ENCODE measurements at places on chromosomes 1 and 21.

DNA sequence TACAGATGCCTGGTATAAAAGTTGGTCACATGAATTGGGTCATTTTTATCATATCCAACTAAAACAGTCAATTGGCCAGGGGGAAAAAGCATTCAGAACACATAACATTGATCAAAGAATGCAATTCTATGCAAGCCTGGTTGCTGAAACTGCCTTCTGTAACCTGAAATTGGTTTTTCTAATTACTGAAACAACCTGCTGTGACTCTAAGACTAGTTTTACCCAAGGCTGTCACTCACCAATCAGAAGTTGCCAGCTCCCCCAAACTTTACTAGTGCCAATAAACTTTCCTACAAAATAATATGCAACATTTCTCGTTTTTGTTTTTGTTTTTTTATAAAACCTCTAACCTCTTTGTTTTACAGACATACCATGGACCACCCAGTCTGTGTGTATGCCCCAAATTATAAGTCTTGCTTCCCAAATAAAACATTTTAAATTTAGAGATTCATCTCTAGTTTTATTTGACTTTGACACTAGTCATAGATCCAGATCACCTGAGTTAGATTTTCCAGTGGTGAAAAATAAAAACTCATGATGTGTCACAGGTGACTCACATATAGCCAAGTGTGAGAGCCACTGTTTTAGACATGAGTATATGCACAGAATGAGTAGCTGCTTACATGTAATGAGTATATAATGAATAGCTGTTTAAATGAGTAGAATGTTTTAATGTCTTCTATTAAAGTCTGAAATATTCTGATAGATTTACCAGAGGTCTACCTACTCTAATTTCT lies 64.2 kb upstream of the CR2 start:
- no peak overlapping the region for H3K27ac ChIP-seq
- H3K36me3 ChIP-seq: peaks cover 7% of the 10 kb centered on the region
- no peaks in the 10 kb centered on the region for H3K27me3 ChIP-seq
- no peak overlapping the region for H3K4me3 ChIP-seq
- H3K4me1 ChIP-seq: no peaks in the 10 kb centered on the region

DNA sequence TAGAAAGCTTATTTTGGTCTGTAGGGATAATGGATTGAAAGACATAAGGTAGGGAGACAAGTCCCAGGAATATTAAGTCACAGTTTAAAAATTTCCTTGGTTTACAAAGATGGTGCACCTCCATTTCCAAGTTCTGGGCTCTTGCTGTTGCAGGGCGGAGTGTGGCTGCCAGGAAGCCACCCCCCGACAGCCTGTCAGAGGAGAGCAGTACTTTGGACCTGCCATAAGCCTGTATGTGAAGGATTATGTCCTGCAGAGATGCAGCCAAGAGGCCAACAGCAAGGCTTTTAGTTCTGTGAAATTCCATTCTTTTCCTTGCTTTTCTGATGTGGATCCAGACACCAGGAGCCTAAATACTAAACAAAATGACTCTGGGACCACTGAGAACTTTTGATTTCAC lies 31.9 kb upstream of the GTF2B start:
- H3K4me1 ChIP-seq: no peaks in the 10 kb centered on the region
- no peaks in the 10 kb centered on the region for H3K27me3 ChIP-seq
- H3K27ac ChIP-seq: no peak overlapping the region
- no peak overlapping the region for H3K4me3 ChIP-seq
- ATAC-seq: no peak
- H3K36me3 ChIP-seq: peaks cover 99% of the 10 kb centered on the region

- H3K36me3 ChIP-seq: no peaks in the 10 kb centered on the region
- no peak overlapping the region for H3K4me3 ChIP-seq
- no peak overlapping the region for H3K27ac ChIP-seq
- ATAC-seq: no peak
Measured at GRCh38 chr1:13675151-13675651, 24.8 kb upstream of the PRDM2 start.

DNA sequence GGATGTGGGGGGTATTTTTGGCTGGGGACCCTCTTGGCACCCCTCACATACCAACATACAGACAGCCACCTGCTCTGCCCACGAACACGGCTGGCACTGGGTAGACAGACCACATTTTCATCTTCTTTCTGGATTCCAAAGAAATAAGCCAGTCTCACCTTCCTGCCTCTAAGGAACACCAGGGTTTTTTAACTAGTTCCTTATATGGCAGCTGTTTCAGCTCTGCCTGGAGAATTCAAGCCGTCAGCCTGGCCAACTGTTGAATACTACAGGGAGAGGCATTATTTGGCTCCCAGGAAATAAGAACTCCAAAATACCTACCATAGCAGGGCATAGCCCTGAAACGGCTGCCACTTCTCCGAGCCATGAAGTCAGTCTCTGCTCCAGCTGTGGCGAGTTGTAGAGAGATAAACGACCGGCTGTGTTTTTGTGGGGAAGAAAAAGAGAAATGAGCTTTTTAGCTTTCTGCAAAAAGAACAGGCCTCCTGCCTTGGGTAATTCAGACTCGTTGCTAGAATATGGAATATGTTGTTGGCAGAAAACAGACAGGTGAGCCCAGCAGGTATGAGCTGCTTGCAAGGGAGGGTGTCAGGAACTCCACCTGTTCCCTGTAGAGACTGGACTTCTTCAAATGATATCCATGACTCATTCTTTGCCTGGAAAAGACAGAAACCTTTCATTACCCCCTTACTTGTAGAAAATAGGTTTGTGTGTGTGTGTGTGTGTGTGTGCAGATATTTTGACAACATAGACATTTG lies 51.8 kb downstream of the MT1HL1 start:
- no peaks in the 10 kb centered on the region for H3K27me3 ChIP-seq
- no peaks in the 10 kb centered on the region for H3K36me3 ChIP-seq
- no peak overlapping the region for H3K27ac ChIP-seq
- H3K4me1 ChIP-seq: no peaks in the 10 kb centered on the region
- no peak for ATAC-seq

DNA sequence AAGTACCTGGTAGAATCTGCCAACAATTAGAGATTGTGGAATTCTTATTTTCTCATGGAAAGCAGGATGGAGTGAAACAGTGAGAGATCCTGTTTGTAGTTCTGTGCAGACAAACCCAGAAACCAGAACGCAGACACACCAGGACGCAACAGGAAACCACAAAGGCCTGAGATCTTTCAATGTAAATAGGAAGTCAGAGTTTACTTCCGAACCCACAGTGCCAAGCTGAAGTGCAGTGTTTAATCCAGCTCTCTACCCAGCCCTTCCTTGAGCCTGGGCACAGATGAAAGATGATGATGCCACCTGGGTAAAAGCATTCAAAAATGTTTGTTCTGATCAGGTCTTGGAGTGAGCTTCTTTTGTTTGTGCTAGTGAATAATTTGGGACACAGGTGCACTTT lies 244.2 kb upstream of the HOOK1 start:
- peaks cover 25% of the 10 kb centered on the region for H3K4me1 ChIP-seq
- ATAC-seq: peak; percentile 80
- H3K4me3 ChIP-seq: no peak overlapping the region
- no peaks in the 10 kb centered on the region for H3K27me3 ChIP-seq
- H3K27ac ChIP-seq: peak overlapping the region; percentile 11

DNA sequence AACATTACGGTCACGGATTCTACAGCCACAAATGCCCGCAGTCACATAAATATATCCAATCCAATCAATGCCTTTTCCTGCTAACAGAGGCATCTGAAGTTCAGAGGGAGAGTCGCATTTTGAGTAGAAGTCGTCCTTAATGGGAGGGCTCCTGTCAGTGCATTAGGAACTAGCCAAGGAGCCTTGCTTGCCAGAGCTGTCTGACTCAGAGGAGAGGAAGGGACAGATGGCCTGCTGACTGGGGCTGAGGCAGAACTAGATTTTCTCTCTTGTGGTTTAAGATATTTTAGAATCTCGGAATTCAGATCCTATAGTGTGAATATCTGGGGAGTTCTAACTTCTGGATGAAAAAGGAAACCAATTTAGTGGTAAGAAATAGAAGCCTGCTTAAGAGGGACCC lies 10.6 kb downstream of the XKR8 start:
- no peak overlapping the region for H3K27ac ChIP-seq
- H3K36me3 ChIP-seq: peaks cover 28% of the 10 kb centered on the region
- no peaks in the 10 kb centered on the region for H3K27me3 ChIP-seq
- no peak for ATAC-seq
- no peak overlapping the region for H3K4me3 ChIP-seq
- H3K4me1 ChIP-seq: peaks cover 7% of the 10 kb centered on the region

GRCh38 chr1:203675596-203676347 lies 49.1 kb downstream of the ATP2B4 start:
- ATAC-seq: no peak
- H3K36me3 ChIP-seq: peaks cover 3% of the 10 kb centered on the region
- H3K4me3 ChIP-seq: no peak overlapping the region

DNA sequence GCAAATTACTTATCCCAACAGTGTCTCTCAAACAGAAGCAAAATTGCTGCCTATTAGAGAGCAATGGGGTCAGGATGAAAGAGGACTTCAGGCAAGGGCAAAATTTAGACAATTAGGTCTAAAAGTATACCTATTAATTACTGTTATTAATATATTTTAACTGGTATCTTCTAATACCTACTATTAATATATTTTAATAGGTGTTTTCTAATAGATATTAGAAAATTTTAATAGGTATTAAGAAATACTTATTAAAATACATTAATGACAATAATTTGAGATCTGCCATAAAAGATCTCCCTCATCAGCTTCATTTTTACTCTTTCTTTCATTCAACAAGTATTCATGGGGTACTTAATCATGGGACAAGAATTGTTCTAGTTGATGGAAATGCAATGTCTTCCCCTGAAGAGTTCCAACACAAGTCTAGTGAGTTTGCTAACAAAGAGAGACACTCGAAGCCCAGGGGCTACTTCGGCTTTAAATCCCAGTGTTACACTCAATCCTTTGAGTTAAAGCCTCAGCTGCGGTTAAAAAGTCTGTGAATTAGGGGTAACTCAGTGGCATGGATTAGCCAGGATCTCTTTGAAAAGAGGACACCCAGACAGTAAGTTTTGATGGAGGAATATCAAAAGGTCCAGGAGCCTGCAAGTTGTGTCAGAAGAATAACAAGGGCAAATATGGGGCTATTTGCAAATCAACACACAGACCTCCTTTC lies 44.1 kb downstream of the STYXL2 start:
- H3K36me3 ChIP-seq: no peaks in the 10 kb centered on the region
- peaks cover 33% of the 10 kb centered on the region for H3K27me3 ChIP-seq
- H3K4me1 ChIP-seq: no peaks in the 10 kb centered on the region
- ATAC-seq: no peak
- H3K4me3 ChIP-seq: no peak overlapping the region

DNA sequence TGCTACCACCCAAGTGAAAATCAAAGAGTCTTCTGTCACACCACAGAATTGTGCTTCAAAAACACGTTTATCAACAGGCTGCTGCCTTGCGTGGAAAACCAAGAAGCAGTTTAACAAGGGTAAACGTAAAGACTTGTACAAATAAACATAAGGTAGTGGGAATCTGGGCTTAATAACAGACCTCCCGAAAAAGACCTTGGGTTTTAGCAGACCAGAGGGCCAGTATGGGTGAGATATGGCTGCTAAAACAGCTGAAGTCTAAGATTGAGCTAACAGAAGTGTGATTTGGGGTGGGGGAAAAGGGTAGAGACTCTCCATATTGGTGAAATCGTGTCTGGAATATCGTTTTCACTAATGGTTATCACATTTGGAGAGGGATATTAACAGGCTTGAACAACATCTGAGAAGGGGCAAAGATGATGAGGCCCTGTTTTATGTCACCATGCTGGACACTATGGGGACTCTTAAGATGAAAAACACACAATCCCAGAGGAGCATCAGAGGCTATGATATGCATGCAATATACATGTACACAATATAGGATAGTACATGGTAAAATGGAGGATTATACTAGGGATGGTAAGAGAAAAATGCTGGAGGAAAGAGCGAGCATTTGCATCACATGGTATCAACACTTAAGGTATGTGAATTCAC lies 1.4 kb downstream of the MOV10 start:
- peak overlapping the region; percentile 98 for H3K27ac ChIP-seq
- ATAC-seq: no peak
- peaks cover under 1% of the 10 kb centered on the region for H3K36me3 ChIP-seq
- peaks cover 40% of the 10 kb centered on the region for H3K4me1 ChIP-seq
- H3K4me3 ChIP-seq: peak overlapping the region; percentile 74

DNA sequence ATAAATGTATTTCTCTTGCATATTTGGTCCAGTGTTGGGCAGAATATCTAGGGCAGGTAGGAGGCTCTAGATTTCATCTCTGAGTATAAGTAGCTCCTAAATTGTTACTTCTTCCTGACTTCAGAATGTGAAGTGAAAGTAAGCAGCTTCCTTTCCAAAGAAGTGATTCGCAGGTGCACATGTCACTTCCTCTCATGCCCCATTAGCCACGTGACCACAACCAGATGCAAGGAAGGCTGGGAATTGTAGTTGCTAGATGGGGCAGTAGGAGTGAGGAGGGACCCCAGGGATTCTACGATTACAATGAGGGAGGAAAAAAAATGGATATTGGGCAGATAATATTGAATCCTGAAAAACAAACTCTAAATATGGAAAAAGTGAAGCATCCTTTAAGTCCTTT lies 113.2 kb upstream of the CYYR1 start:
- H3K4me1 ChIP-seq: peaks cover 6% of the 10 kb centered on the region
- no peaks in the 10 kb centered on the region for H3K36me3 ChIP-seq
- H3K27me3 ChIP-seq: no peaks in the 10 kb centered on the region
- no peak overlapping the region for H3K4me3 ChIP-seq
- peak; percentile 87 for ATAC-seq
- no peak overlapping the region for H3K27ac ChIP-seq

DNA sequence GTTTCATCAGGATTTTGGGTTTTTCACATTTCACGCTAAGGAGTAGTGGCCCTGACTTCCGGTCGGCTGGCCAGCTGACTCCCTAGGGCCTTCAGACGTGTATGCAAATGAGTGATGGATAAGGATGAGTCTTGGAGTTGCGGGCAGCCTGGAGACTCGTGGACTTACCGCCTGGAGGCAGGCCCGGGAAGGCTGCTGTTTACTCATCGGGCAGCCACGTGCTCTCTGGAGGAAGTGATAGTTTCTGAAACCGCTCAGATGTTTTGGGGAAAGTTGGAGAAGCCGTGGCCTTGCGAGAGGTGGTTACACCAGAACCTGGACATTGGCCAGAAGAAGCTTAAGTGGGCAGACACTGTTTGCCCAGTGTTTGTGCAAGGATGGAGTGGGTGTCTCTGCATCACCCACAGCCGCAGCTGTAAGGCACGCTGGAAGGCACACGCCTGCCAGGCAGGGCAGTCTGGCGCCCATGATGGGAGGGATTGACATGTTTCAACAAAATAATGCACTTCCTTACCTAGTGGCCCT lies 23.1 kb upstream of the TNFRSF1B start:
- no peak overlapping the region for H3K4me3 ChIP-seq
- ATAC-seq: peak; percentile 74
- H3K4me1 ChIP-seq: peaks cover 93% of the 10 kb centered on the region
- H3K27me3 ChIP-seq: no peaks in the 10 kb centered on the region

GRCh38 chr1:33300673-33301072 lies 20.2 kb downstream of the A3GALT2 start:
- H3K27ac ChIP-seq: no peak overlapping the region
- peaks cover 43% of the 10 kb centered on the region for H3K36me3 ChIP-seq
- peaks cover 2% of the 10 kb centered on the region for H3K4me1 ChIP-seq
- H3K4me3 ChIP-seq: no peak overlapping the region
- H3K27me3 ChIP-seq: no peaks in the 10 kb centered on the region
- ATAC-seq: no peak

GRCh38 chr1:186149591-186149990 lies 225.5 kb downstream of the TPR start:
- H3K4me3 ChIP-seq: no peak overlapping the region
- H3K27ac ChIP-seq: no peak overlapping the region
- no peaks in the 10 kb centered on the region for H3K36me3 ChIP-seq
- H3K4me1 ChIP-seq: no peaks in the 10 kb centered on the region
- H3K27me3 ChIP-seq: no peaks in the 10 kb centered on the region
